ENCODE measurements at places on chromosomes 6 and 20.

GRCh38 chr6:35810971-35811698 is 6.0 kb downstream of the LHFPL5 start:
- DNase-seq, result no peak

GRCh38 chr20:55882286-55882685 is 123.0 kb downstream of the CBLN4 start:
- no peak for DNase-seq

- no peak for DNase-seq
Observed at GRCh38 chr6:63764318-63764916, 128.8 kb downstream of the PHF3 start.

GRCh38 chr20:43536041-43536816 is 22.6 kb upstream of the SGK2 start:
- no peak for DNase-seq

DNA sequence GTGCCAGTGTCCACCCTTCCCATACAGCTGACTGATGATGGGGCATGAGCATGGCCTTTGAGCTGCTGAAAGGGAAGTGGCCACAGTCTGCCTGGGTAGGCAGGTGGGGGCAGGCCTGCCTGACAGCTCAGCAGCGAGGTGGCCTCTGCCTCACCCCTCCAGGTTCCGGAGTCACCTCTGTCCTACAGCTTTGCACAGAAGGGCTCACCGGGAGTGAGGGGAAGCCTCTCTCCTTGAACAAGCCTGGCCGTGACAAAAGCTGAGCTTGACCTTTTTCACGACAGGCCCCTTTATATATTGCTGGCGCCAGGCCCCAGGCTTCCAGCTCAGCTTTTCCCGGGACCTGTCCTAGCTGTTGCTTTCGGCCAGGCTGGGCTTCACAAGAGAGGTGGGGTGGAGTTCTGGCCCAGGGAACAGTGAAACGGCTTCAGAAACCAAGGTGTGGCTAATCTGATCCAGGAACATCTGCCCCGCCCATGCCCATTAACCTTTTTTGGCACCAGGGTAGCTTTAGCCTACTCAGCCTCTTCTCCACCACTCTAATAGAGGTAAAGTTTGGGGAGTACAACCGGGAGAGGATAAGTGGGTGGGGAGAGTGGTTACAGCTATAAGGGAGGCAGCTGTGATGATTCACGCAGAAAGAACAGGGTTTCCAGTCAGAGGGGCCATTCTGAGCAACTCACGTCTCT is 42.9 kb downstream of the C6orf132 start:
- DNase-seq, result no peak

DNA sequence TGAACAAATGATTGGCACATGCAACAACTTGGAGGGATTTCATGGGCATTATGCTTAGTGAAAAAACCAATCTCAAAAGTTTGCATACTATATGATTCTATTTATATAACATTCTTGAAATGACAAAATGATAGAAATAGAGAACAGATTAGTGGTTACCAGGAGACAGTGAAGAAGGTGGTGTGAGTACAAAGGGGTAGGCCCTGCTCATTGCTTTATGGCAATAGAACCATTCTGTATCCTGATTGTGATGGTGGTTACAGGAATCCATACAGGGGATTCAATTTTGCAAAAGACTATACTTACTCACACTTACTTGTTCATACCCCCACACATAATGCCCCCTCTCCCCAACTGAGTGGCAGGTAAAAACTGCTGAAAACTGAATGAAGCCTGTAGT is 30.2 kb upstream of the LAMA4 start:
- DNase-seq, result no peak

DNA sequence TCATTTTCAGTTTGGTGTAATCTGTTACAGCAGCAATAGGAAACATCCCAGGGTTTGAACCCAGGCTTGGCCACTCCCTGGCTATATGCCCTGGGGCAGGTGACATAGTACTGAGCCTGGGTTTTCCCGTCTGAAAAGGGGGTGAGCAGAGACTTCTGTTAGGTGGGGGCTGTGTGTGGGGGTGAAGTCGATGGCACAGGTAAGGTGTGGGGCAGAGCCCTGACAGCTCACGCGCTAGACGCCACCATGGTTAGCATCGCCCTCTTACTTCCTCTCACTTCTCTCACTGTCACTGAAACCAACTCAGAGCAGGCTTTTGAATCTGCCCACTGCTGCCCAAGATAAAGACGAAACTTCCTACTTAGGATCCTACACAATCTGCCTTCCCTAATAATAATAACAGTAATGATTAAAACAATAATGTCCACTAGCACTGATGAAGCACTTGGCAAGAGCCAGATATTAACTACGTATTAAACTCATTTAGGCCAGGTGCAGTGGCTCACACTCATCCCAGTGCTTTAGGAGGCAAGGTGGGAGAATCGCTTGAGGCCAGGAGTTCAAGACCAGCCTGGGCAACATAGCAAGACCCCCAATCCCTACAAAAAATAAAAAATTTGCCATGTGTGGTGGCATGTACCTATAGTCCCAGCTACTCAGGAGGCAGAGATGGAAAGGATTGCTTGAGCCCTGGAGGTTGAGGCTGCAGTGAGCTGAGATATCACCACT is 117.9 kb upstream of the PTPN1 start:
- DNase-seq, result no peak

GRCh38 chr6:5217356-5217755 is 43.4 kb downstream of the LYRM4 start:
- DNase-seq, result no peak

Measured in central memory CD8-positive, alpha-beta T cell (primary cell).